NCI-H187 treated with DMSO at 0.1 percent for 48 hours (cell line): ENCODE measurements at places on chromosomes 6 and 20.

DNA sequence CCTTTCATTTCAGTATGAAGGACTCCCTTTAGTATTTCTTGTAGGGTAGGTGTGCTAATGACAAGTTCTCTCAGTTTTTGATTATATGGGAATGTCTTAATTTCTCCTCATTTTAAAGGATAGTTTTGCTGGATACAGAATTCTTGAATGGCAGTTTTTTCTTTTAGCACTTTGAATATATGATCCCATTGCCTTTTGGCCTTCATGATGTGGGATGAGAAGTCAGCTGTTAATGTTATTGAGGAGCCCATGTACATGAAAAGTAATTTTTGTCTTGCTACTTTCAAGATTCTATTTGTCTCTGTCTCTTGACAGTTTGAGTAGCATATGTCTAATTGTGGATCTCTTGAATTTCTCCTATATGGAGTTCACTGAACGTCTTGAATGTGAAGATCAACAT is 30.9 kb downstream of the RSPH3 start:
- no peak for DNase-seq

GRCh38 chr20:4065391-4065844 is 50.1 kb upstream of the RNF24 start:
- DNase-seq: no peak

DNA sequence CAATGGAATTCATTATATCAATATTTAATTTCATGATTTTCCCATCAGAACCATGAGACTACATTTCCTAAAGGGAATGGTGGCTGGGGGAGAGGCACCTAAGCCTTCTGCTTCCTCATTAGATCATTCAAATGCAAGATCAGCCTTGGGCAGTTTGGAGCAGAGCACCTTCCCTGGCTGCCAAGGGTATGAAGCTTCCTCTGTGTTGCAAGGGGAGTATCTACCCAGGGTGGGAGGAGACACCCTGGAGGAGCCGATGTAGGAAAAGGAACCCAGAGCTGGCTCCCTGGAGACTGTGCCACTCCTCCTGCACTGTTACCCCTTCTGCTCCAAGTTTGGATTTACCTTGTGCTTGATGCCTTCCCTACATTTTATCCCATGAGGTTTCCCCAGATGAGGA is 299.7 kb upstream of the PRDM1 start:
- no peak for DNase-seq

- no peak for DNase-seq
These were observed 105.5 kb downstream of the IPCEF1 start for GRCh38 chr6:154251116-154251515.

DNA sequence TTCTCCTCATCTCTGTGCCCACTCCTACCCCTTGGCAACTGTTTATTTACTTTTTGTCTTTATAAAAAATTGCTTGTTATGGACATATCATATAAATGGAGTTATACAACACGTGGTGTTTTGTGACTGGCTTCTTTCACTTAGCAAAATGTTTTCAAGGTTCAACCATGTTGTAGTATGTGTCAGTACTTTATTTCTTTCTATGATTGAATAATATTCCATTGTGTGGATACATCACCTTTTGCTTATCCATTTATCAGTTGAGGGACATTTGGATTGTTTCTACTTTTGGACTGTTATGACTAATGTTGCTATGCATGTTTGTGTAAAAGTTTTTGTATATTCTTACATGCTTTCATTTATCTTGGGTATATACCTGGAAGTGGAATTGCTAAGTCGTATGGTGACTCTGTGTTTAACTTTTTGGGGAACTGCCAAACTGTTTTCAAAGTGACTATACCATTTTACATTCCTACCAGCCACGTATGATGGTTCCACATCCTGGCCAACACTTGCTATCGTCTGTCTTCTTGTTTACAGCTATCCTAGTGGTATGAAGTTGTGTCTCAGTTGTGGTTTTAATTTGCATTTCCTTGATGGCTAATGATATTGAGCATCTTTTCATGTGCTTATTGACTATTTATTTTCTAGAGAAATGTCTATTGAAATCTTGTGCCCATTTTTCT is 84.4 kb downstream of the SLX4IP start:
- no peak for DNase-seq

DNA sequence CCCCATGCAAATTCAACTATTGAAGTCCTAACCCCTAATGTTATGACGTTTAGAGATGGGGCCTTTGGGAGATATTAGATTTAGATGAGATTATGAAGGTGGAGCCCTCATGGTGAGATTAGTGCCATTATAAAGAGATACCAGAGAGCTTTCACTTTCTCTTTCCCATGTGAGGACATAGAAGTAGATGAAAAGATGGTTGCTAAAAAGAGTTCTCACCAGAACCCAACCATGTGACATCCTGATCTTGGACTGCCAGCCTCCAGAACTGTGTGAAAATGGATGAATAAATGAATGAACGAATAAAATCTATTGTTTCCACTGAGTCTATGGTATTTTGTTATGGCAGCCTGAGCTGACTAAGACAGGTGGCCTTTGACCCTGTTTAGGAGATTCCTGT is 50.6 kb upstream of the FBXO30 start:
- DNase-seq: no peak
